Stromal cell of bone marrow (primary cell): ENCODE measurements at places on chromosomes 11 and 22.

- peak; percentile 55 for DNase-seq
Measured at GRCh38 chr22:36546932-36547331, 18.0 kb upstream of the EIF3D start.

- DNase-seq = no peak
Measured at GRCh38 chr22:47129902-47130635, 367.6 kb downstream of the TBC1D22A start.

- DNase-seq = peak; percentile 54
Measured at GRCh38 chr11:10109806-10110205, 184.2 kb downstream of the SBF2 start.

GRCh38 chr11:62115085-62115694, 8.6 kb upstream of the INCENP start:
- no peak for DNase-seq

GRCh38 chr11:127818625-127819024, 768.7 kb downstream of the ETS1 start:
- no peak for DNase-seq
